ENCODE measurements at places on chromosomes 6 and 20. TPM values are rescaled to one million over a fixed set of nuclear protein-coding genes. Genes with fewer than 3 reads are reported as not detected.
A peak's percentile ranks its signal among the peaks of the same experiment; 100 is the strongest.

FGD2 gene
- 10.5 TPM for total RNA-seq

CPNE5 gene
- total RNA-seq: 128 TPM

GRCh38 chr20:51758978-51759544 is 9.1 kb downstream of the ATP9A start:
- DNase-seq: peak; percentile 70

DNA sequence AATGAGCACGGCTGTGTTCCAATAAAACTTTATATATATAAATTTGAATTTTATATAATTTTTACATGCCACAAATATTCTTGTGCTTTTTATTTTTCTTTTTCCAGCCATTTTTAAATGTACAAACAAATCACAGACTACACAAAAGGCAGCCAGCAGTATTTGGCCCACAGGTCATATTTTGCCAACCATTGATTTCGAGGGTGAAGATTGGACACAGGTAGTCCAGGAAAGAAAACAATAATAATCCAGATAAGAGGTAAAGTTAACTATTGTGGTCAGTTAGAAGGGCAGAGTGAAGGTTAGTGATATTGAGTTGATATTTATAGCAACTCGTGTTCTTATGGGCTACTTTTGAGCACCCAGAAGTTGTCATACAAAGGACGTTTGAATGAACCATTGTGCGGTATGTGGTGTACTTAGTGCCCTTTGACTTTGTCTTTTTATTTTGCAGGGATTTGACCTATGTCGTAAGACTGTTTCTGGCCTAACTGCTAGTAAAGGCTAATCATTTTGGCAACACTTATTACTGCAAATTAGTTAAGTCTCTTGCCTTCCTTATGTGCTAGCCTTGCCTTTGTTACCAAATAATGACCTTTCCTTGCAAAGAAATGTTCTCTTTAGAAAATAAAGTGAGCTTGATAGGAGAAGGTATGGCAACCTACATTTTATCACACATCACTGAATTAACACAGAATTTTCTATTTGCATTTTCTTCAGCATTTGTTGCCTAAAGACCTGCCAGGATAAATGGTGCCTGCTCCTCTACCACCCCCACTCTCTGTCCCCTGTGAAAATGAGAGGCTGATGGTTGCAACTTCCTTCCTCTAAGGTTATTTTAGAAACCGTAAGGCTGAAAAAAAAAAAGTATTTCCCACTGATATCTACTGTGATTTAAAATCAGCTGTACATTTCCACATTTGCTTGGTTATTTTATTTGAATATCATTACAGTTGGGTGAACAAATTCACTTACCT is 493.9 kb upstream of the SOX4 start:
- no peak for DNase-seq

DNA sequence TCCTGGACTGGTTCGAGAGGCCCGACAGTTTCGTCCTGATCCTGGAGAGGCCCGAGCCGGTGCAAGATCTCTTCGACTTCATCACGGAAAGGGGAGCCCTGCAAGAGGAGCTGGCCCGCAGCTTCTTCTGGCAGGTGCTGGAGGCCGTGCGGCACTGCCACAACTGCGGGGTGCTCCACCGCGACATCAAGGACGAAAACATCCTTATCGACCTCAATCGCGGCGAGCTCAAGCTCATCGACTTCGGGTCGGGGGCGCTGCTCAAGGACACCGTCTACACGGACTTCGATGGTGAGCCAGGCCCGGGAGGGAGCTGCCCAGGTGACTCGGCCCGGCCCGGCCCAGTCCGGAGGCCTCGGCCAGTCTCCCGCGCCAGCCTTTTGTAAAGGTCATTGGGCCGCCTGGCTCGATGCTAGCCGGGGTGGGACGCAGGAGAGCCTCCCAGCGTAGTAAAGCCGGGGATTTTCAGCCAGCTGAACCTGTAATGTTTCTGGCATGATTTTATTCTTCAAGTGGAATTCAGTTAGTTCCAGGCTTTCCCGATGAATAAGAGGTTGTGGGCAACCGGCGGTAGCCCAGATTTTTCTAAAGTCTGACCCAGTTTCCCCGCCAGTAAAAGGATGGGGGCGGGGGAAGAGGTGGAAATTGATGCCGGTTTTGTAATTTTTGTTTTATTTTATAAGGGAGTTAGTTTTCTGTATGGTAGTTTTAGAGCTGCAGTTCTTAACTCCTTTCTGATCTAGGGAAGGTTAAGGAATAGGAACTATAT is 1.4 kb downstream of the PIM1 start:
- peak; percentile 60 for DNase-seq

- DNase-seq: no peak
These were observed 359.3 kb downstream of the TAF4 start for GRCh38 chr20:61706259-61706961.

- no peak for DNase-seq
These were observed 154.3 kb downstream of the NFATC2 start for GRCh38 chr20:51388227-51388626.

RIPOR3 gene
- 5.5 TPM for total RNA-seq

SULF2 gene
- 52.7 TPM for total RNA-seq

PRKN gene
- 25.9 TPM for total RNA-seq

DNA sequence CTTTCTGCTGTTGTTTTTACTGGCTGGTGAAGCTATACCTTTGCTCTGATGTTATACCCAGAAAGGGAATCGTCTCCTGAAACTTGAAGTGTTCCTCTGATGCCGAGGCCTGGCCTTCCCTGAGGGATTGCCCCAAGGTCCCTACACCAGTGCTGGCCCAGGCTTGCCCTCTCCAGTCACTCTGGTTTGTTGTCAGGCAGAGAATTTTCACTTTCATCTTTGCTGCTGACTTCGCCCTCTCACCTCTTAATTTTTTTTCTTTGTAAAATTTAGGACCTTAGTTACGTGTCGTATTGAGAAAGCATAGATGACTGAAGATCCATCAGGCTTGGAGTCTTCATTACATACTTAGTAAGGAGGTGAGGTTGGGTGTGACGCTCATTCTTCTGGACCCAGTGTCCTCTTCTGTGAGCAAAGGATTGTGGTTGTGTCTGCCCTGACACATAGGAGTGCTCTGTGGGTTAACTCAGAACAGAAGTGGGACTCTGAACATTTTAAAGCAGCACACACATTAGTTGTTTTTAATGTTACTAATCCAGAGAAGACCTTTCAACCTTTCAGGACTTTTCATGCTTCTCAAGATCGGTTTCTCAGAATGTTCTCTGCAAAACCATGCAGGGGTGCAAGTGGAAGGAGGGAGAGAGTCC is 45.4 kb downstream of the TULP4 start:
- no peak for DNase-seq

SLC13A3 gene
- total RNA-seq: 34.4 TPM

METTL24 gene
- 5.2 TPM for total RNA-seq

DNA sequence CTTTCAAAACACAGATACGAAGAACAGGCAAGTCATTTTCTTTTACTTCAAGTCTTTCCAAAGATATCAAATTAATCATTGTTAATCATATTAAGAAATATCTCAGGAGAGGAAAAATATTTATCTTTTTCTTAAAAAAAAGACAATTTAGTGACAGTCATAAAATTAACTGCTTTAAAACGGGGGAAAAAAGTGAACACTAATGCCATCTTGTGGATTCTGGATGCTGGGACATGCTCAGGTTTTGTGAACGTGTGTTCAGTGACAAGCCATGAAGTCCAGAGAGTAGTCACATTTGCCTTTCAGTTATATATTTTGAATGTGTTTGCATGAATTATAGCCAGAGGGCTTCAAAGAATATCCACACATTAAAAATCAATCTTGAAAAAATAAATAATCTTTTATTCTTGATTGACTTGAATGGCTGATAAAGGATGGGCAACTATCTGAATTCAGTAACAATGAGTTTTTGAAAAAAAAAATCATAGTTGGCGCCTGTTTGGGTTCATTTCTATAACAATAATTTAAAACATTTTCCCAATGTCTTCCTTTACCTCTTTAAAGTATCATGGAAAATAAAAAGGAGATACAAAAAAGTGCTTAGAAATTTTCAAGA is 74.7 kb upstream of the NOX3 start:
- no peak for DNase-seq

DNA sequence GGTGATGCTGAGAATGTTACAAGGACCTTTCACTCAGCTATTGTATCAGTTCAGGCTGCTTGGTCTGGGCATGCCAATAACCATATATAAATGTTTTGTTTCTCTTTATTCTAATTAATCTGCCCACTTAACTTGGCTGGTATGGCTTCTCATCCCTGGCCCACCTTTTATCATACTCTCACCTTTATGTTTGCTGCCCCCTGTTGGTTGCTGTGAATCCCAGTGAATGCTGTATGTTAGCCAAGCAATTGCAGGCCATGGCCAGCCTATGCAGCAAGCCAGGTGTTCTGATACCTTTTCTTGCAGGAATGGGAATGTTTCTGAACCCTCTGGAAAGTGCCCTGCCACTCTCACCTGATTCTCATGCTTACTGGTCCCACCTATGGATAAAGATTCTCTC is 54.6 kb downstream of the PCSK2 start:
- DNase-seq: no peak

LY86 gene
- total RNA-seq: 4.1 TPM

- DNase-seq: no peak
These were observed 439.4 kb upstream of the ARID1B start for GRCh38 chr6:156337801-156338200.

DNA sequence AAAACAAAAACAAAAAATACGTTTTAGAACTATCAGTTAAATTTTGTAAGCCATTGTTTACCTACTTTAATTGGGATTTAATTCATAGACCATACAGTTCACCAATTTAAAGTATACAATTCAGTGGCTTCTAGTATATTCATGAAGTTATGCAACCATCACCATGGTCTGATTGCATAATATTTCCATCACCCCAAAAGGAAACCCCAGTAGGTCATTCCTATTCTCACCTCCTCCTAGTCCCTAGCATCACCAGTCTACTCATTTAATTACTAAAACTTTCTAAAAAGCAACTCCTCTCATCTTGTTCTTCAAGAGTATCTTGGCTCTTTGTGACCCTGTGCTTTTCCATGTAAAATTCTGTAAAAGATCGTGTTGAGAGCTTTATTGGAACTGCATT is 60.2 kb downstream of the ASXL1 start:
- no peak for DNase-seq

ZBP1 gene
- total RNA-seq: 1.1 TPM

- DNase-seq: no peak
These were observed 17.9 kb downstream of the PTPN1 start for GRCh38 chr20:50528129-50528528.

GSTA3 gene
- total RNA-seq: not detected

GRCh38 chr6:89310929-89311328 is 4.2 kb downstream of the GABRR2 start:
- DNase-seq: no peak

DNA sequence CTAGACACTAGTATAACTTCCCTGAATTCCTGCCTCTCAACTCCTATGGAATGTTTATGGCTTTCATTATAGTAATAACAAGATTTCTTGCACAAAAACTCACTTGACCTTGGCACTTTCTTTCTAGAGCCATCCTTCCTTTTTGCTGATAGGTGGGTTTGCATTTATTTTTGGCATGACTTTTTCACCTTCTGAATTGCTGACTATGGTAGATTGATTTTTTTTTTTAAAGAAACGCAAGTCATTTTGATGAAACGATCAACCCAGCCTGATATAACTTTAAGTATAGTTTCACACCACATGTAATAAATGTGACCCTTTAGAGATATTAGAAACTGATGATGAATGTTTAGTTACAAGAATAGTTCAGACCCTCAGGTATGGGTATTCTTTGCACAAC is 61.8 kb downstream of the BMP6 start:
- no peak for DNase-seq

DNA sequence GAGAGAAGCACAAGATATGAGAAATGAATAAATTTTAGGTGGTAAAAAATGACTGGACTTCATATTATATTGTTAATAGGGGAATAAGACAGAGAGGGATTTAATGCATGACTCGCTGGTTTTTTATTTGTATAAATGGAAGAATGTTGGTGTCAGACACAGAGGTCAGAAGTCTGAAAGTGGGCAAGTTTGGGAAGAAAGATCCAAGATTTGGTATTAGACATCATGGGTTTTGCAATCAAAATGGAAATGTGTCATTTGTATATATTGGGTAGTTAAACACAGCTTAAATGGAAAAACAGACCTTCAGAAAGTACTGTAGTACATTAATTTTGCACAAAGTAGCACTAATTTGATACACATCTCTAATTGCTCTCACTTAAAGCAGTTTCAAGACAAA is 96.2 kb downstream of the EYA4 start:
- DNase-seq: no peak

SLC17A1 gene
- total RNA-seq: not detected

MAP3K5 gene
- total RNA-seq: 70.0 TPM

- no peak for DNase-seq
These were observed 66.8 kb upstream of the THEMIS start for GRCh38 chr6:127967708-127968107.

DNA sequence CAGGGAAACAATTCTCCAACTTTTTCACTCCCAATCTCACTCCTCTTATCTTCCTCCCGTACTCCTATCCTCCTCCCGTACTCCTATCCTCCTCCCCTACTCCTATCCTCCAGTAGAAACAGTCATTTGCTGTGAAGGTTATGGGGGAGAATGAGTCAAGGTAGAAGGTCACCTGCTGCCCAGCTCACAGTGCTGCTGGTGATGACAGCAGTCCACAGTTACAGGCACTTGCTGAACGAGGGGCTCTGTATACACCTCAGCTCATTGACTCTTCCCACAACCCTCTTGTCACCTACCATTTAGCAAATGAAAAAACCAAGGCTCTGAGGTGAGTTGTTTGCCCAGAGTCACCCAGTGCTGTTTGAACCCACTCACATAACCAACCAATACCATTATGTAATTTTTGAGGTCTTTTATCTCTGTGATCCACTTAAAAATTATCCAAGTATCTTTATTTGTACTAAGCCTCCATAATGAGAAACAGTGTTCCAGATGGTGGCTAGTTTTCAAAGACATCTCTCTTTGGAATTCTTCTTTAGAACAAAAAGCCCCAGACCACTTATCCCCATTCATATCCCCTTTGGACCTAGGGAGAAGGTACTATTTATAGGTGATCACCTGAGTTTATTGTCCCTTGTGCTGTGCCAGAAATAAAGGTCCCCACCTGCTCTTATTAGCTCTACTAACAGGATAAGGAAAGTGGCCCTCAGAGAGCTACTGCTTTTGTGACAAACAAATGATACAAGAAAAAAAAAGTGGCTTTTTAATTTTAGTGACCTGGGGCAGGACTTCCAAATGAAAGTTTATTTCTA is 53.2 kb downstream of the PTPN1 start:
- no peak for DNase-seq

GRCh38 chr6:129902681-129903080 is 41.6 kb upstream of the TMEM244 start:
- DNase-seq: no peak

All from dorsolateral prefrontal cortex (tissue), 122 donors.